Activated CD4-positive, alpha-beta T cell treated with anti-CD3 and anti-CD28 coated beads, Interleukin-2, amount 50 U/mL, for 24 hours (primary cell): ENCODE measurements at places on chromosomes 7 and 10.

DNA sequence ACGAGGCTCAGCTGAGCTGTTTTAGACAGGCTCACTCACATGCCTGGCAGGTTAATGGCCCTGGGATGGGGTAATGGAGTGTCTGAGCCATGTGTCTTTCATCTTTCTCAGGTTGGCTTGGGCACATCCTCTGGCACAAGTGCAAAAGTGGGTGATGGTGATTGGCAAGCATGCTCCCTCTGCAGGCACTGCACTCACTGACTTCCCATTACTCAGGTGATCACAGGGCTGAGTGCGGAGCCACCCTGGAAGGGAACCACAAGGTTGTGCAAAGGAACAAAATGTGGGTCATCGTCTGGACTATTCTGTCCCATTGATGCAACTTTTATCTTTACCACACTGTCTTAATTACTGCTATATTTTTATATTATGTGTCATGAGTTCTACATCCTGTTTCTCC is 244.1 kb upstream of the AKR1E2 start:
- DNase-seq = no peak

DNA sequence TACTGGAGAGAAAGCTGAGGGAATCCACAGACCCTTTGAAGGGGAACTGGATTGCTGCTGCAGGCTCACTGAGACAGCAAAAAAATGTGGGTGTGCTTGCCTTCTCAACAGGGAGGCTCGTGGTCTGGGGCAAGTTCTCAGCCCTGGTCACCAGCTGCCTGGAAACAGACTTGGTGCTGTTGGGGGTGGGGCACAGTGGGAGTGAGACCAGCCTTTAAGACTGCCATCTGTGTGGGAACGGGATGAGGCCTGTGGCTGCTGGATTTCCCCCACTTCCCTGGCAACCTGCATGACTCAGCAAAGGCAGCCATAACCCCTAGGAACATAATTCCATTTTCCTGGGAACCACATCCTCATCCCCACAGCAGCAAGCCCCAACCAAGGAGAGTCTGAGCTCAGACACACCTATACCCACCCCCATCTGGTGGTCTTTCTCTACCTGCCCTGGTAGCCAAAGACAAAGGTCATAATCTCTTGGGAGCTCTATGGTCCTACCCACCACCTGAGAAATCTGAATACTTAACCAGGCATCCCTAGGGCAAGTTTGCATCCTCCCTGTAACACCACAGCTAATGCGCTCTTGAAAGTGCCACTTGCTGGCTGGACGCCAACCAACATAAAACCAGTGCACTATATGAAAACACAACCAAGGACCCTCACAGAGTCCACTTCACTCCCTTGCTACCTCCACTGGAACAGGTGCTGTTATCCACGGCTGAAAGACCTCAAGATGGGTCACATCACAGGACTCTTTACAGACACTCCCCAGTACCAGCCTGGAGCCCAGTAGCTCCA is 45.0 kb upstream of the TFEC start:
- no peak for DNase-seq

GRCh38 chr10:86102031-86102430 is 264.6 kb downstream of the GRID1 start:
- no peak for DNase-seq

DNA sequence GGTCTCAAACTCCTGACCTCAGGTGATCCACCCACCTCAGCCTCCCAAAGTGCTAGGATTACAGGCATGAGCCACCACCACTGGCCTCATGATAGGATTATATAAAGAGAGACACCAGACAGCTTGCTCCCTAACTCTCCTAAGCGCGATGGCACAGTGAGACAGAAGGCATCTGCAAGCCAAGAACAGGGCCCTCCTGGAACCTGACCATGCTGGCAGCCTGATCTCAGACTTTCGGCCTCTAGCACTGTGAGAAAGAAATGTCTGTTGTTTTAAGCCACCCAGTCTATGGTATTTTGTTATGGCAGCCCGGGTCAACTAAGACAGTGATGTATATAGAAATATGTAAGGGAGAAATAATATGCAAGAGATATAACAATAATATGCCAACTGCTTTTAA is 51.2 kb downstream of the SRPK2 start:
- DNase-seq = no peak

DNA sequence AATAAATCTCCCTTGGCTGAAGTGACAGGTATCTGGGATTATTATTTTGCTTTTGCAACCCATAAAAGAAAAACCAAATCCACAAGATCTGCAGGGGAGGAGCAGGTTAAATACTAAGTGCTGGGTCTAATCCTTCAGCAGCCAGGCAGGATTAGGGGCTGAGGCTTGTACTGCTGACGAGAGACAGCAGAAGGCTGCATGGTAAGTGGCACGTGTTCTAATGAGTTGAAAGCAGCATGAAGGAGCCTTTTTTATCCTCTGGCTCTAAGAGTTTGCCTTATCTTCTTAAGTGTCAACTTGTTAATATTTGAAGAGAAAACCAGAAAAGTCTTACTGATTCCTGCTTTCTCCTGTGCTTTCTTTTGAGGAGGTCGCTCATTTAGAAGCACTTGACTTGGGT is 50.0 kb downstream of the LYZL2 start:
- no peak for DNase-seq

- no peak for DNase-seq
Measured at GRCh38 chr10:818526-819220, 112.8 kb downstream of the LARP4B start.

- no peak for DNase-seq
Measured at GRCh38 chr10:43906490-43906889, 257.8 kb upstream of the ZNF32 start.

- DNase-seq = peak; percentile 61
Measured at GRCh38 chr10:7410862-7411670, at the start of gene SFMBT2. SFMBT2 (minus strand) TSS chr10:7411034; CDS start chr10:7381898, 29,136 bp downstream.

DNA sequence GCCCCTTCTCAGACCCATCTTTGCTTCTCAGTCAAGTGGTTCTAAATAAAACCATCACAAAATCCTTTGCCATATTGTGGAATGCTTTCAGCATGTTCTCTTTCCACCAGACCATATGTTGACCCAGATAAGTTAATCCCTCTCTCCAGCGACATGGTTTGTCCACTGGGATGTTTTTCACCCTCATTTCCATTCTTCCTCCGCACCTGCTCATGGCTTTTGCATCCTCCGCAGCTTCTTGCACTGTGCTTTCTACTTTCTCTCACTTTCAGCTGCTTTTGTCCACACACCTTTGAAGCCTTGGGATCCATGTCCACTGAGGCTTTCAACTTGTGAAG is 52.3 kb upstream of the WAC start:
- DNase-seq = no peak

- no peak for DNase-seq
Measured at GRCh38 chr7:8035192-8035591, 66.6 kb downstream of the GLCCI1 start.

GRCh38 chr7:44891372-44891771 is 6.0 kb upstream of the PURB start:
- peak; percentile 13 for DNase-seq
